Mesothelial cell of epicardium (in vitro differentiated cells): ENCODE measurements at places on chromosomes 1 and 21.

- H3K27ac ChIP-seq: peak overlapping the region; percentile 24
- no peaks in the 10 kb centered on the region for H3K27me3 ChIP-seq
- no peak for DNase-seq
- H3K4me3 ChIP-seq: no peak overlapping the region
Observed at GRCh38 chr21:38958940-38959691, 153.4 kb downstream of the ETS2 start.

- no peak for DNase-seq
- H3K27me3 ChIP-seq: peaks cover 19% of the 10 kb centered on the region
Observed at GRCh38 chr1:110787328-110788071, 85.4 kb upstream of the CD53 start.

DNA sequence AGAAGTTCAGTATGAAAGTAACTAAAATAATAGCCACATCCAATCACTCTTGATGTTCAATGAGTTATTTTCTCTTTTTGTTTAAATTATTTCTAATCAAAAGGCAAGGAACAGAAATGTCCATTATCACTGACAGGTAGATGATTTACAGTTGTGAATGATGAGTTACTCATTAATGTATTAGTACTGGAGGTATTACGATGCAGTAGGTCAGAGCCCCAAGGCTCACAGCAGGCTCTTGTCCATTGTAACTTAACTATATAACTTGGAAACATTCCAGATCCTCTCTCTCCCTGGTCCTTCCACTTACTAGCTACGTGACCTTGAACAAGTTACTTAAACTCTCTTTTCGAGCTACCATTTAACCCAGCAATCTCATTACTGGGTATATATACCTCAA, 39.5 kb downstream of the CRB1 start:
- H3K27ac ChIP-seq: no peak overlapping the region
- H3K36me3 ChIP-seq: no peaks in the 10 kb centered on the region
- H3K4me1 ChIP-seq: no peaks in the 10 kb centered on the region
- H3K4me3 ChIP-seq: no peak overlapping the region

DNA sequence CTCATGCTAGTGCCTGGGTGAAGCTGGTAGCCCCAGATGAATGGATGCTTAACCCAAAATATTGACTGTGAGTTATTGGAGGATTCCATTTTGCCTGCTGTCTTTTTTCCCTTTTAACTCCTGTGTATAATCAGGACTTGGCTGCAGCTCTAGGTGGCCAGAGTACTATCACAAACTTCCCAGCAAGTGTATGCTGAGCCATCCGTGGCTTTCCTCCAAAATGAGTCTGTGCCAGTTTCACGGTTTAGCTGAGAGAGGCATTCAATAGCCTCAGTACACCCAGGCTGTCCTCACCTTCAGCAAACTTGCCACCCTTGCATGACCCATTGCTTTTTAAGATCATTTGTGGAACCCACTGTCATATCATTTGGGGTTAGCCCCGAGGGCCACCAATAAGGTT, 5.3 kb upstream of the DPT start:
- no peak overlapping the region for H3K27ac ChIP-seq
- H3K4me3 ChIP-seq: no peak overlapping the region
- peaks cover 2% of the 10 kb centered on the region for H3K4me1 ChIP-seq
- no peak for DNase-seq
- no peaks in the 10 kb centered on the region for H3K36me3 ChIP-seq
- H3K27me3 ChIP-seq: no peaks in the 10 kb centered on the region

DNA sequence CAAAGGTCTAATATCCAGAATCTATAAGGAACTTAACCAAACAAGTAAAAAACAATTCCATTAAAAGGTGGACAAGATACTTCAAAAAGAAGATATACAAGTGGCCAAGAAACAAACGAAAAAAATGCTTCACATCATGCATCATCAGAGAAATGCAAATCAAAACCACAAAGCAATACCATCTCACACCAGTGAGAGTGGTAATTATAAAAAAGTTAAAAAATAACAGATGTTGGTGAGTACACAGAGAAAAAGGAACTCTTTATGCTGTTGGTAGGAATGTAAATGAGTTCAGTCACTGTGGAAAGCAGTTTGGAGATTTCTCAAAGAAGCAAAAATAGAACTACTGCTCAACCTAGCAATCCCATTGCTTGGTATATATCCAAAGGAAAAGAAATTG, 218.6 kb downstream of the SLC44A5 start:
- H3K27me3 ChIP-seq: no peaks in the 10 kb centered on the region
- no peak for DNase-seq
- no peak overlapping the region for H3K4me3 ChIP-seq
- H3K27ac ChIP-seq: no peak overlapping the region
- no peaks in the 10 kb centered on the region for H3K4me1 ChIP-seq

DNA sequence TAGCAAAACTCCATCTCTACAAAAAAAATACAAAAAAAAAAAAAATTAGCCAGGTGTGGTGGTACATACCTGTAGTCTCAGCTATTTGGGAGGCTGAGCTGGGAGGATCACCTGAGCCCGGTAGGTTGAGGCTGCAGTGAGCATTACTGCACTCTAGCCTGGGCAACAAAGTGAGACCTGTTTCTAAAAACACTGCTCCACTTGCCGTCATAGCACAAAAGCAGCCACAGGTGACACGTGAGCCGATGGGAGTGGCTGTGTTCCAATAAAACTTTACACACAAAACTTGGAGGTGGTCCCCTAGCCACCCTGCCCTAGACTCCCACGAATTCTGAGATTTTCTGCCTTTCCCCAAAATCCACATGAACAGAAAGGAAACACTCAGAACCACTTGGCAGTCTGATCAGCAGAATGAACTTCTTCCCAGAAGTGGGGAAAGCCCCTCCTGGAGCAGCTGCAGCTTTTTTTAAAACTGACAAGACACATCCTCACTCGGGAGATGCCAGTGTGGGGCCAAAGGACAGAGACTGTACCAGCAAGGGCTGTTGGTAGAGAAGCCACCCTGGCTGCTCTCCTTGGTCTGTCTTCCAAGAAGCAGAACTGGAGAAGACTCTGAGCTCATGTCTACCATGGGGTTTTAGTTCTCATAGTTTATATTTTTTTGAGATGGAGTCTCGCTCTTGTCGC, 23.3 kb downstream of the PLEKHM2 start:
- H3K4me1 ChIP-seq: peaks cover 13% of the 10 kb centered on the region
- no peak for DNase-seq
- no peak overlapping the region for H3K27ac ChIP-seq

DNA sequence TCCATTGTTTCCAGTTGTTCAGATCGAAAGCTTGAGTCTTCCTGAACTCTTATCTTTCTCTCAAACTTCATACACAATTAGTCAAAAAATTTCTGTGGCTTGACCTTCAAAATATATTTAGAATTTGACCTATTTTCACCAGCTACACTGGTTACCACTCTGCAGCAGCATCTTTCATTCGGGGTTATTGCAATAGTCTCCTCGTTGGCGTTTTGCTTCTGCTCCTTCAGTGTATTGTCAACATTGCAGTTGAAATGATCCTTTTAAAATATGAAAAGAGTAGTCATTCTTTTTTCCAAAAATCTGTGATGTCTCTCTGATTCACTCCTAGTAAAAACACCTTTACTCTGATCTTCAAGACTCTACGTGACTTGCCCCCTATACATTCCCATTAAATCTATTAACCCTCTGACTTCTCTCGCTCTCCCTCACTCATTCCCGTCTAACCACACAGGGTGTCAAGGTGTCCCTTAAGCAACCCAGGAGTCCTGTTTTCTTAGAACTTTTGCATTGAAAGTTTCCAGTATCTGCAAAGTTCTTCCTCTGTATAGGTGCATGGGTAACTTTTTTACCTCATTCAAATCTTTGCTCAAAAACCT, 480.2 kb upstream of the B3GALT2 start:
- no peaks in the 10 kb centered on the region for H3K4me1 ChIP-seq
- no peak overlapping the region for H3K27ac ChIP-seq
- no peak overlapping the region for H3K4me3 ChIP-seq
- no peaks in the 10 kb centered on the region for H3K36me3 ChIP-seq
- DNase-seq: no peak

GRCh38 chr21:27026501-27026900, 59.6 kb upstream of the ADAMTS5 start:
- no peaks in the 10 kb centered on the region for H3K36me3 ChIP-seq
- no peak overlapping the region for H3K4me3 ChIP-seq
- peaks cover 35% of the 10 kb centered on the region for H3K4me1 ChIP-seq
- no peaks in the 10 kb centered on the region for H3K27me3 ChIP-seq

GRCh38 chr1:209989525-209989924, 51.5 kb downstream of the SYT14 start:
- H3K27ac ChIP-seq: no peak overlapping the region
- DNase-seq: no peak
- no peaks in the 10 kb centered on the region for H3K36me3 ChIP-seq

- peak overlapping the region; percentile 95 for H3K4me3 ChIP-seq
- H3K36me3 ChIP-seq: peaks cover 10% of the 10 kb centered on the region
- DNase-seq: peak; percentile 60
- peaks cover 43% of the 10 kb centered on the region for H3K4me1 ChIP-seq
- H3K27me3 ChIP-seq: no peaks in the 10 kb centered on the region
- peak overlapping the region; percentile 99 for H3K27ac ChIP-seq
Observed at GRCh38 chr21:26846036-26846931, 1.1 kb upstream of the ADAMTS1 start.

GRCh38 chr1:65825741-65826140, 33.0 kb downstream of the PDE4B start:
- no peak for DNase-seq
- no peak overlapping the region for H3K4me3 ChIP-seq
- H3K4me1 ChIP-seq: no peaks in the 10 kb centered on the region
- H3K36me3 ChIP-seq: no peaks in the 10 kb centered on the region

GRCh38 chr21:38114717-38115333, 142.0 kb upstream of the KCNJ15 start:
- no peaks in the 10 kb centered on the region for H3K4me1 ChIP-seq
- no peak for DNase-seq
- no peak overlapping the region for H3K4me3 ChIP-seq
- peaks cover 9% of the 10 kb centered on the region for H3K27me3 ChIP-seq
- no peaks in the 10 kb centered on the region for H3K36me3 ChIP-seq
- H3K27ac ChIP-seq: no peak overlapping the region
